ENCODE measurements at places on chromosomes 12 and 14. TPM values are rescaled to one million over a fixed set of nuclear protein-coding genes. Genes with fewer than 3 reads are reported as not detected.
A peak's percentile ranks its signal among the peaks of the same experiment; 100 is the strongest.

Gene ZNF219
- 3.9 TPM for polyA plus RNA-seq

Gene TOX4
- 93.7 TPM for polyA plus RNA-seq

Gene KLRC1
- not detected for polyA plus RNA-seq

Gene FAM186B
- polyA plus RNA-seq, result 0.07 TPM

Gene GTF2A1
- 22.9 TPM for polyA plus RNA-seq

Gene VPS37B
- polyA plus RNA-seq, result 24.5 TPM

Gene KLRD1
- polyA plus RNA-seq, result 0.11 TPM

Gene COX8C
- polyA plus RNA-seq, result not detected

Gene GRIP1
- polyA plus RNA-seq, result not detected

Gene DCN
- 4,723 TPM for polyA plus RNA-seq

Gene FITM1
- 0.07 TPM for polyA plus RNA-seq

Gene DIO3
- not detected for polyA plus RNA-seq

Gene ATL1
- polyA plus RNA-seq, result 8.2 TPM

Gene SIX4
- polyA plus RNA-seq, result 21.8 TPM

Gene ACSM4
- polyA plus RNA-seq, result not detected

Gene KCNK10
- not detected for polyA plus RNA-seq

Gene HCAR2
- not detected for polyA plus RNA-seq

- DNase-seq, result no peak
Observed at GRCh38 chr14:51182131-51182565, 57.9 kb upstream of the TMX1 start.

DNA sequence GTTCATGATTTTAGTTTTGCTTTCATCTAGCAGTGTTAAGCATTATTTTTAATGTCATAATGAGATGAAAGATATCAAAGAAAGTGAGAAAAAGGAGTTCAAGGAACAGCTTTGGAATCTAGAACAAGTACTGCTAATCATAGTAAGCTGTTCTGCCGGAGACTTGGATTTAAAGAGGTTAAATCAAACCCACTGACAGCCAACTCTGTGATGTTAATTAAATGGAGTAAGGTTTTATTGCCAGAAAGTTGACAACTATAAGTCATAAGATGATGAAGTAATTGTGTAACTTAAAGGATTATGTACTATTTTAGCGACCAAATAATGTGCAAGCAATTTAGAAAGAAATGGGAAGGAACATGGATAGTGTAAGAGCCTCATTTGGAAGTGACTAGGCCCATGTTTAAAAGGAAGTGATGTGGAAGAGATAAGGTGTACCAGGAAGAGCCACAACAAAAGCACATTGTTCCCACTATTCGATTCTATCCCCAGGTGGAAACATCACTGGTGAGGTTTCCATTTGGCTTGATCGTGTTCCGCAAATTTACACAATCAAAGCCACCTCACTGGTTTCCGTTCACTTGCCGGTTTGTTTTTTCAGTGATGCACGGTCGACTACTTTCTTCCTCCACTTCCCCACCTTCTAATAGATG is 388.5 kb downstream of the PAWR start:
- no peak for DNase-seq

DNA sequence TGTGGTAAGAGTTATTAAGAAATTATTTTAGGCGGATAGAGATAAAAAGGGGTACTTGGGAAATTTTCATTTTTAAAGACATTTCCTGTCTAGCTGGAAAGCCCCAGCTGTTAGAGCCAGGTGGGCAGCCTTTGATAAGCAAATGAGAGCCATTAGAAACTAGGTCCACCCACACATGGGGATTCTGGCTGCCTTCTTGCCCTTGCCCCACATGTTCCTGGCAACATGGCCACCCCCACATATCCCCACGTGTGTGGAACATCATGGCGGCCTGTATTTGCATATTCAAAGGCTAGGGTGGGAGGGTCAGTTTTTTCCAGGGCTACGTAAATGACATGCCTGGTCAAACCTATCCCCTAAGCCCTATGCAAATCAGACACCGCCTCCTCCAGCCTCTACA is 1382.1 kb downstream of the AACS start:
- no peak for DNase-seq

DNA sequence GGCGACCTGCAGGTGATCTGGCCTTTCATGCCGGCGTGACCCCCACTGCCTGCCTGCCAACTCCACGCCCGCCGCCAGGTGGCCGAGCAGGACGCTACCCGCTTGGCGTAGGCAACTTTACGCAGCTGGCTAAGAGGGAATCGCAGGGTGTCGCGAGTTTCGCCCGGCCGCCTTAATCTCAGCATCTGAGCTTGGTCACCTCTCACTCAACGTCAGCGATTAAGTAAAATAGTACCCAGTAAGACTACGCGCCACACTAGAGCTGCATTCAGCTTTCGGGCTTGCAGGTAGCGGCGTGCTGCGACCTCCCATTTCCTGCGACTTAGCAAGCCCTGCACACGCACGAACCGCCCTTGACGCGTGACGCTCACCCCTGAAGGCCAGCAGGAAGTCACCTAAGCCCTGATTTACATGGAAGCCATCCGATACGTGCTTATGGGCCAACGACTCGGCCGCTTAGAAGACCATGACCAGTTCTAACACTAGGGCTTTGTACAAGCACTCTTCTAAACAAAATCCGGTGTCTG is 33.2 kb downstream of the WBP11 start:
- no peak for DNase-seq

DNA sequence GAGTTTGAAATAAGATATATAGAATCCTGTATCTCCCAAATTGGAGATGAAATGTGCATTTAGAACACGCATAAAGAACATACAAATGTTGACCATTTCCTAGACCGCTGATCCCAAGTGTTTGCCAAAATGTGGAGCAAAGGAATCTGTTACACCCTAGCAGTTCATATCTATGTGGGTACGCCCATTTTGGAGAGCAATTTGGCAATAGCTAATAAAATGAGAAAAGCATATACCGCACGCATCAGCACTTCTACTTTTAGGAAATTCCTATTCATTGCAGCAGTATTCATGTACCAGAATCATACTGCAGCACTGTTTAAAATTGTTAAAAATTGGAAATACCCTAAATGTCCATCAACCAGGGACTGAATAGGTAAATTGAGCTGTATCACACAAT is 937.8 kb downstream of the BCL11B start:
- no peak for DNase-seq

GRCh38 chr14:65361920-65362319 is 50.6 kb upstream of the FUT8 start:
- DNase-seq, result peak; percentile 73

DNA sequence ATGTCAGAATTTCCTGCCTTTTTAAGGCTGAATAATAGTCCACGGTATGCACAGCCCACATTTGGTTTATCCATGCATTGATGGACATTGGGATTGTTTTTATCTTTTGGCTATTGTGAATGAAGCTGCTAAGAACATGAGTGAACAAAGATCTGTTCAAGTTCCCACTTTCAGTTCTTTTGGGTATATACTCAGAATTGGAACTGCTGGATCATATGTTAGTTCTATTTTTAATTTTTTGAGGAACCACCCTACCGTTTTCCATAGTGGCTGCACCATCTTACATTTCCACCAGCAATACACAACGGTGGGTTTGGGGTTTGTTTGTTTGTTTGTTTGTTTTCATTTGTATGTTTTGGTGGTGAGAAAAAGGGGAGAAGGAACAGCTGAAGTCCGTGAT is 6.4 kb downstream of the GPR68 start:
- no peak for DNase-seq

DNA sequence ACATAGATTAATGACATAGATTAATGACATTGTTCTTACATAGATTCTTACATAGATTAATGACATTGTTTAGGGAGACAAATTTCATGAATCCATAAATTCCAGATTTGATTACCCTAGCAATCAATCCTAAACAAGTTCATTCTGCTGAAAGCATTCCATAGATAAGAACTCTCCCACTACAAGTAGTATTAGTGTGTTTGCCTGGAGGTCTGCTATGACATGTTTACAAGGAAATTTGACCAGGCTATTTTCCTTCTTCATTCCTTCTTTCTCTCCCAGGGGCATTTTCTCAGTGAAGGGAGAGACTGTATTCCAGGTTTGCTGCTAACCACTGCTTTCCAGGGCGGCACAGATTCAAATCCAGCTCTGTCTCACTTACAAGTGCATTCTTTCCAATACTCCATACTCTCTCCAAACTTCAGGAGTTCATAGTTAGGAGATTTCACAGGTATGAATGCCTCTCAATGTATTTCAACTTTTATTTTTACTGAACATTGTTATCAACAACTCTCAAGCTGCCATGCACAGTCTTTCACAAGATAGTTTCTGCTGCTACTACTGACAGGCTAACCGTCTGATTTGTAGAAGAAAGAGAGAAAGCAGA is 134.5 kb downstream of the SLC38A1 start:
- DNase-seq, result no peak

GRCh38 chr14:84750284-84750683 is 779.7 kb upstream of the FLRT2 start:
- no peak for DNase-seq

DNA sequence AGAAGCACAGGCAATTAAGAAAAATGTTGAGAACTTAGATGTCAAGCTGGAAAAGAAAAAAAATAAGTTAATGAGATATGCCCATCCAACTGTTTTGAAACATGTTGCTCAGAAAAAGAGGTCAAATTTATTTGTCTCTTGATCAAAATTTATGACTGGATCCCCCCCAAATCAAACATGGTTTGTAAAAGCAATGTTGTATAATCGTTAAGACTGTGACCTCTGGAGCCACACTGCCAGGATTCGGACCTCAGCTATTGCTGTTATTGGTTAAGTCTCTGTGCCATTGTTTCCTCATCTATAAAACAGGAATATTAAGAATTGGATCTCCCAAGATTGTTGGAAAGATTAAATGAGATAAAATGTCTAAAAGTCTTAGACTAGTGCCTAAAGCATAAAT is 51.9 kb upstream of the LRRK2 start:
- no peak for DNase-seq

GRCh38 chr14:70567791-70568190 is 32.7 kb downstream of the MED6 start:
- DNase-seq, result peak; percentile 1

DNA sequence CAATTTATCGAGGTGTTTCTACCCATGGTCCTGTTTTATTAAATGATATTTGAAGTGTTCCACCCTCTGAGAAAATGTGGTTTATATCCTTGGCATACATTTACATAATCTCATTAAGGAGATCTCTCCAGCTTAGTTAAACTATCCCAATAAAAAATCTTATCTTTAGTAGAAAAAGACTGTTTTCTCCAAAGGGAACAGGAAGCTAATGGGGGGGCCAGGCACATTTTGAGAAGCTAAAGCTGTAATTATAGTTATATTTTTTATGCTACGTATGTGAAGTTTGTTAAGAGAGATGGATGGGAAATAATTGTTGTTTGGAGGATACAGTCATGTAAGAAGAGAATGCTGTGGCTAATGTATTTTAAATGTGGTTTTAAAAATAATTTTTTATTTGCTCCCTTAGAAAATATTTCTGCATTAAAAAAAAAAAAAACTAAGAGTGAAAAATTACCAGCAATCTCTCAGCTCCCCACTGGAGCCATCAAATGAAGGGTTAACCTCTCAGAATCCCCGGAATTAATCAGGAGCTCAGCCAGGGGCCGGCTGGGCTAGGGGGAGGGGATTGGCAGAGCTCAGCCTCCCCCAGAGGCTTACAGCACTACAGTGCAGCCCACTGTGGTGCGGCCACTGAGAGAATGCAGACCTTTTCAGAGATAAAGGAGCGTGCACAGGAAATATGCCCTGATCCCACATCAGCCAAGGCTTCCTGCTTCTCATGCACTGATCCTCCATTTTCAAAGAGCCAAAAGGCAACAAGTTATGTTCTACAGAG is 185.8 kb downstream of the EGLN3 start:
- no peak for DNase-seq

- DNase-seq, result no peak
Observed at GRCh38 chr12:69508091-69508490, 37.9 kb downstream of the FRS2 start.

DNA sequence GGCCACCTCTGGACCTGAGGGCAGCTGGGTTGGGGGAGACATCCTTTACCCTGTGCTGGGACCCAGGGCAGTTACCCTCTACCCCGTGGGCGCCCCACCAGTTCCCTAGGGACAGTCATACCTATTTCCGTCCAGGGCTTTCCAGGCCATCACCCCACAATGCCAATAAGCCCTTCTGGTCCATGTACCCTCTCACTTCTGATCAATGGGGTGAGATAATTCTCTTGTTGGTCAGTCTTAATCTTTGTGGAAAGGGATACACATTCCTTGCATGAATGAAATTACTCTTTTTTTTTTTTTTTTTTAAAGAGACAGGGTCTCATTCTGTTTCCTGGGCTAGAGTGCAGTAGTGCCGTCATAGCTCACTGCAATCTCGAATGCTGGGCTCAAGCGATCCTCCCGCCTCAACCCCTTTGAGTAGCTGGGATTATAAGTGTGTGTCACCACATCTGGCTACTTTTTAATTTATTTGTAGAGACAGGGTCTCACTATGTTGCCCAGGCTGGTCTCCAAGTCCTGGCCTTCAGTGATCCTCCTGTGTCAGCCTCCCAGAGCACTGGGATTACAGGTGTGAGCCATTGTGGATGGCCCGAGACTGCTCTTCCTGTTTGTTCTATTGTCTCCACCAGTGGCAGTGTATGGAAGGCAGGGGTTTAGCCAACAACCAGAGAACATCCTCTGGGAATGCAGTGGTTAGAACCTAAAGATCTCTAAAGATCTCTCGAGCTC is 46.3 kb upstream of the STON2 start:
- no peak for DNase-seq

DNA sequence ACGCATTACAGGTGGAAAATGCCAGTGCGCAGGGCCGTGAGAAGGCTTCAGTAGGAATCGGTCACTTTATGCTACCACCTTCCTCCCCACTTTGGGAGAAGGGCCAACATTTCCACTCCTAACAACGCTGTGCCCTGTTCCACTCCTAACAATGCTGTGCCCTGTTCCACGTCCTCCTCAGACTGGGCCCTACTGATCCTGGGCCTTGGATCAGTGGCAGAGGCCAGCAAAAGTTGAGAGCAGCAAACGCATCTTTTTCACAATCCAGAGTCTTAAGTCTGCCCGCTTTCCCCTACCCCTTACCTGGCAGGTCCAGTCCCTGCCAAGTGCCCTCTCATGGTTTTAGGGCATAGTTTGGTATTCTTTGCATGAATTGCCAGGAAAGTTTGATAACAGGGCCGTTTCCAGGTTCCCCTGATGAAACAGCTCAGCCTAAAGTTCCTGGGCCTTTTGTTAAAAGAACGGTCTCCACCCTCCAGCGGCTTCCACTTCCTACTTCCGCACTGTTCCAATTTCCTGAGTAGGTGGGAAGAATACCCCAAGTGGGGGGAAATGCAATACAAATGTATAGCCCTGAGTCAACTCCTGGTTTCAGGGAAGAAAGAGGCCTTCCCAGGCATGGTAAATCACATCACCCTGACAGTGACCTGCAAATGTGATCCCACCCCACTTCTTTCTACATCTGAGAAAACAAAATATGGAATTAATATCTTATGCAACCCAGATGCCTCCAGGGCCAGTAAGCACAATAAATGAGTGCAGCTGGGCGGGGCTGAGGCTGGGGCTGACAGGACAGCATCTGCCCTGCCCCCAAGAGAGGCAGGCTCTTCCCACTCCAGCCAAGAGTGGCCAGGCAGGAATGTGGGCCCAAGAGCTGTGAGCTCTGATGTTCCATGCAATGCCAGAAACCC is 15.0 kb downstream of the KCTD10 start:
- DNase-seq, result peak; percentile 88

- no peak for DNase-seq
Observed at GRCh38 chr14:99754141-99755067, 38.8 kb upstream of the EML1 start.

All from AG04450 (cell line).